ENCODE measurements at places on chromosomes 6 and 20.

DNA sequence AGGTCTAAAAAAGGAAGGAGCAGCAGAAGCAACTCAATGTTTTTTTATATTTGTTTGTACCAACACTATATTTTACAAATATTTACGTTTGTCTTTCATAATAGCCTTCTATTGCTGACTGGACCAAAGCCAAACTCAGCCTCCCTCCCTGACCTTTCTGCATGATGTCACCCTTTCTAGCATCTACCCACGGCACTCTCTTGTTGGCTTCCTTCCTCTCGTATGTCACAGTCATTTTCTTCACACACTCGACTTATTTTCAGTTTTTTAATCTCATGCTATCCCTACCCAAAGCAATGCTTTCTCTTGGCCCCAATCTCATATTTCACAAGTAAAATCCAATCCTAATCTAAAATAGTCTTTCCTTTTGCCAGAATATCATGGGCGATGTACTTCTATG is 16.3 kb upstream of the FAM8A1 start:
- peak; percentile 30 for DNase-seq

DNA sequence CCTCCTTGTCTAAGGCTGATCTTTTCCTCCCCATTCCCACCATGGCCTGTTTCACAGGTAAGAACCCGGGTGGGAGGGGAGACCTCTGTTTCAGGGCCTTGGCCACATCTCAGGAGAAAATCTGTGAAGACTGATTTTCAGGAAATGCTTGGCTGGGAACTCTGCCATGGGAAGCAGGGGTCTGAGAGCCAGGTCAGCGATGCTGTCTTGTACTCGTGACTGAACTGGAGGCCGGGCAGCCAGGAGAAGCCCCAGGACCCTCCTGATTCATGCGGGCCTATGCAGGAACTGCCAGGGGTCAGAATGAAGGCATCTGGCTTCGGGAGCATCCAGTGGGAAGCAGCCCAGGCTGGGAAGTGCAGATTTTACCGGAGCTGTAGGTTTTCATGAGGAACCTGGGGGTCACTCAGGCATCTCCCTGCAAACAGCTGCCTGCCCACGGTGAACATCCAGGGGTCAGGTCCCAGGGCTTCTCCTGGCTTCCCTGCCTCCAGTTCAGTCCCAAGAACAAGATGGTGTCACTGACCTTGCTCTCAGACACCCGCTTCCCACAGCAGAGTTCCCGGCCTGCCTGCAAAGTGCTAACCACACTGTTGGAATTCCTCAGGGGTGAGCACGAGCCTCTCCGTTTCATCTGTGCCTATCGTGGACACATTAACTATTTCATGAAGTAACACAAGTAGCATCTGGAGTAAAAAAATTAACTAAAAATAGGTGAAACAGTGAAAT is 90.2 kb upstream of the SULF2 start:
- peak; percentile 65 for DNase-seq

- no peak for DNase-seq
Measured at GRCh38 chr20:59774921-59775686, 158.3 kb downstream of the SYCP2 start.

DNA sequence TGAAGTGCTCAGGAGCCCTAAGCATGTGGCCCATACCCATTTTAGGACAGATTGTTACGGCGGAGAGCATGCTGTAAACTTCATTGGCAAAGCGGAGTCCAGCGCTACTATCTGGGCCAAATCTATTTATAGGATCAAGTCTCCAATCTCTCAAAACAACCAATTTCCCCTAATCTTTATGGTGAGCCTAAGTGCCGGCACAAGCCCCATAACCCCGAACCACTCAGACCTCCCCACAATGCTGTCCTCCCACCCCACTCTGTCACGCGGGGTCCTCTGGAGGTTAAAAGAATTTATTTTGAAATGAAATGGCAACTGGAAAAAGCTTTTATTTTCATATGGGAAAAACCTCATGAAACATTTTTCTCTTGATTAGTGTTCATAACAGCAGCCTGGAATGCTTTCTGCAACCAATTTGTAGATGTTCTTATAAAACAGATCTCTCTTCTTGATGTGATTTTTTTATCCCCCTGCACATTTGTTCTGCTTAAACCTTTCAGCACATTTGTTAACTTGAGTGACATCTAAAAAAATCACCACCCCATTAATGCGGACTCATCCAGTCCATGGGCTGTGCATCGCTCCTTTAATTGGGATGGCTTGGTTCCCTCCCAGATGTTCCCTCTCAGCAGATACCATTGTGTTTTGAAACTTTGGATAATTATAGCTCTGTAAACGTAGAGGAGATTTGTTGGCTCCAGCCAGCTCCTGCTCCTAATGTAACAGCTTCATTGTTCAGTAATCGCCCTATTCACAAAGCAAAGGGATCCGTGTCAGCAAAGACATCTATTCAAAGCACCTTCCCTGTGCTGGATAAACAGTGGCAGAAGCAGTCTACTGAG is 323.6 kb downstream of the CD83 start:
- DNase-seq: peak; percentile 63

DNA sequence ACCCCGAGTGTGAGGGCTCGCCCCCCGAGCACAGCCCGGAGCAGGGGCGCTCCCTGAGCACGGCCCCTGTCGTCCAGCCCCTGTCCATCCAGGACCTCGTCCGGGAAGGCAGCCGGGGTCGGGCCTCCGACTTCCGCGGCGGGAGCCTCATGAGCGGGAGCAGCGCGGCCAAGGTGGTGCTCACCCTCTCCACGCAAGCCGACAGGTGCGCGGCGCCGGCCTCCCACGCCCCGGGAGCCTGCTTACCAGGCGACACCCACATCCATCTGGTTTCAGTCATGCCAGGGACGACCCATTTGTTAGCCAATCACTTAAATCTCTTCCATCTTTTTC is 73.5 kb upstream of the PBOV1 start:
- DNase-seq: no peak

- DNase-seq: no peak
Measured at GRCh38 chr6:155333414-155333813, 19.1 kb upstream of the TFB1M start.

DNA sequence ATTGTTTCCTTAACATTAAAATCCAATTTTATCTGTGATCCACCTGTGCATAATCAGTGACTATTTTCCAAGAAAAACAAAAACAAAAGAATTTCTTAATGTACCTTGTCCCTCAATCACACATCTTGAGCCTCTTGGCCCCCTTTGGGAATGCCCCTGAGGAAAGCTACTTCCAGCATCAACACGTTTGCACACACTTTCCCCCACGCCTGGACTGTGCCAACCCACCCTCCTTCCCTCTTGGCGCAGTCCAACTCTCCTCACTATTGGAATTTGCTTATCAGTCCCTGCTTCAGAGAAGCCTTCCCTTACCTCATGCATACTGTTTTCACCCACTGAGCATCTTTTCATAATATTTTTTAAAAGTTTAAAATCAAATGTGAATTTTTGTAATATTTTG is 389.4 kb upstream of the NRSN1 start:
- no peak for DNase-seq

- DNase-seq: no peak
Measured at GRCh38 chr20:1700990-1701389, 43.4 kb upstream of the SIRPG start.

All from fibroblast of skin of scalp (primary cell).